ENCODE measurements at places on chromosomes 6 and 20.

GRCh38 chr20:47191074-47191673 is 165.3 kb downstream of the ZMYND8 start:
- no peak for DNase-seq

GRCh38 chr6:163565140-163565539 is 150.6 kb downstream of the QKI start:
- DNase-seq = no peak

DNA sequence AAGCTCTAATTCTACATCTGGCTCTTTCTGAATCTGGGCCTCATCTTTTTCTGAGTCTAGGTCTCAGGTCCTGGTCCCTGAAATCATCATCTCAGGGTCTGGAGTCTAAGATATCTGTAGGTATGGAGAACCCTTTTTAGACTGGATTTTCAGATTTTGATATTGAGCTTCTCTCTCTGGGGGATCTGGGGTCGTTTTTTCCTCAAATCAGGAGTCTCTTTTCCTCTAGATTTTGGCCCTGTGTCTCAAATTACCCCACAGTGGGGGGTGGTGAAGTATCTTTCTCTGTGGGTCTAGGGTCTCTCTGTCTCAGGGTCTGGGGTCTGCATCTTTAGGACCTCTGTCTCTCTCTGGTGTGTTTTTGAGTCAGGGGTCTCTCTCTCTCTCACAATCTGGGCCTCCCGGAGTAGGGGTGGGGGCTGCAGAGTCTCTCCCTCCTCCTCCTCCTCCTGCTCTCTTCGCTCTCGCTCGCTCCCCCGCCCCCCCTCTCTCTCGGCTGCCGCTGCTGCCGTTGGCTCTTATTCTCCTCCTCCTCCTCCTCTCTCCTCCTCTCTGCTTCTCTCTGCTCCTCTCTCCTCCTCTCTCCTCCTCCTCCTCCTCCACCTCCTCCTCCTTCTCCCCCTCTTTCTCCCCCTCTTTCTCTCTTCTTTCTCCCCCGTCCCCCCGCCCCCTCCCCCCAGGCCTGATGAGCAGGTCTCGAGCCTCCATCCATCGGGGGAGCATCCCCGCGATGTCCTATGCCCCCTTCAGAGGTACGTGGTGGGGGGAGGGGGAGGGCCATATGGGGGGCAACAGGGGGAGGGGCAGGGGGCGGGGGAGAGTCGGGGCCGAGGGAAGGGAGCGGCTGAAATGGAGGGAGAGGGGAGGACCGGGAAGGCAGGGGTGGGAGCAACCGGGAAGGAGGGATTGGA is at the start of gene SYNGAP1:
TSS of gene SYNGAP1 (plus strand) at position 486 of the 911 bp plus-strand sequence. CDS start at position 686, 200 bp downstream.
- DNase-seq = peak; percentile 50

DNA sequence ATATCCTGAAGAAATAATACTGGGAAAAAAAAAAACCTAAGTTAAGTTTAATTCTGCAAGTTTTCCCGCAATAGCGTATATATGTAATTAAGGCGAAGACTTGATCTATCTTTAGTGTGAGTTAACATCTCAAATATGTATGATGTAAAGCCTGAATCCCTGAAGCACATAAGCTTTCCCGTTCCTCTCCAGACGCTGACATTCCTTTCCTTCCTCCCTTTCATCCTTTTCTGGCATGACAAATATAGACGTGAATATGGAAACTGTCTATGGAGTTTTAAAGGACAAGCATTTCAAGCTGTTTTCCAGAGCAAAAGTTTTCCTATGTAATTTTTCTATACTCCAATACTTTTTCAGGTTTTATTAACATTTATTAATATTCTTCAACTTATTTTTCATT is 637.0 kb downstream of the COL12A1 start:
- DNase-seq = no peak

DNA sequence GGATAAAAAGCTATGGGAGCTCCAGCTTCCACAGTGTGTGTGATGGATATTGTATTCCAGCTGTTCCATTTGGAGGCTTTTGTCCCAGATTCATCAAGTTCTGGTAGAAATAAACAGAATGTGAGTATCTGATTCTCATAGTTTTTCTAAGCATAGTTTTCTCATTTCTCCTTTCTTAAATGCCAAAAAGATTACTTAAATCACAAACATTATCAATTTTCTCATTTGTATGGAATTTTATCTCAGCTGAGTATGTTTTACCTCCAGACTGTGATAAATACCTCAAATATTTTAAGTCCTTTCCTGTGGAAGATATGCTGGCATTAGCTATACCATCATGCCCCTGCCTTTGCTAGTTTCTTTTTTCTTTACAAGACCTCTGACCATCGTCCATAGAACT is 767.3 kb downstream of the TFAP2A start:
- no peak for DNase-seq

DNA sequence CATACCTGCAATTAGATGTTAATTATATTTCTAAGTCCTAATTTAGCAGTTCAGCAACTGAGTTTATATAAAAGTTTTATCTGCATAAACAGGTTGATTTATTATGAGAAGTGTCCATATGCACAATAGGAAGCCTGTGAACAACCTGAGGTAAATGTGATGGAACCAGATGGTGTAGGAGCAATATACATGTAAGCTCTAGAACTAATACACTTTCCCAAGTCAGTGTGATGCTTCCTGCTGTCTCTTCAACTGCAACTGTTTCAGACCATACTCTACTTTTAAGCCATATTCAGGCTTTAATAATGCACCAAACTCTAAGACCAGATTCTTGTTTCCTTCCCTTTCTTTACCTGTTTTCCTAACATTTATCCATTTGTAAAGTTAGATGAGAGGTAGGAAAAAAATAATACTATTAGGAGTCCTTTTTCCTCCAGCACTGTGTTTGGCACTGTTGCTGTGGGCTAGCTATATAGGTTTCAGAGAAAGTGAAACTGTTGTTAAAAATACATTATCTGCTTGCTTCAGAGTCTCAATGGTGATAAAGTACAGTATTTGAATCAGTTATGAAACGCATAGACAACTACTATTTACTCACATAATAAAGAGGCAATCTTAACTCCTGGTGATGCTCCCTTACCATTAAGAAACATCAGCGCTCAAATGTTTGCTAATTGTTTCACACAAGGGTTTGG is 1009.3 kb downstream of the GRIK2 start:
- DNase-seq = no peak

DNA sequence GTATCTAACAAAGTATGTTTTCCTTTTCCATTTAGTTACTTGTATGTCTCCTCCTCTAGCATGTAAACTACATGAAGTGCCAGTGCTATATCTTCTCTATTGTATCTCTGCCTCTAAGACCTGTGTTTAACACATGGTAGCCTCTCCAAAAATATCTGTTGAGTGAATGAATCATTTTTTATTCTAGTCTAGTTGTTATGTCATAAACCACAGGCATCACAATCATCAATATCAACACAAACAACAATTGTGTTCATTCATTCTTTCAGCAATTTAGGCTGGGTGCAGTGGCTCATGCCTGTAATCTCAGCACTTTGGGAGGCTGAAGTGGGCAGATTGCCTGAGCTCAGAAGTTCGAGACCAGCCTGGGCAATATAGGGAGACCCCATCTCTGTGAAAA is 111.6 kb upstream of the EYA4 start:
- DNase-seq = no peak

- DNase-seq = no peak
Observed at GRCh38 chr6:136956590-136957544, 34.8 kb downstream of the SLC35D3 start.

- DNase-seq = no peak
Observed at GRCh38 chr20:48166082-48166835, 381.0 kb upstream of the SULF2 start.

DNA sequence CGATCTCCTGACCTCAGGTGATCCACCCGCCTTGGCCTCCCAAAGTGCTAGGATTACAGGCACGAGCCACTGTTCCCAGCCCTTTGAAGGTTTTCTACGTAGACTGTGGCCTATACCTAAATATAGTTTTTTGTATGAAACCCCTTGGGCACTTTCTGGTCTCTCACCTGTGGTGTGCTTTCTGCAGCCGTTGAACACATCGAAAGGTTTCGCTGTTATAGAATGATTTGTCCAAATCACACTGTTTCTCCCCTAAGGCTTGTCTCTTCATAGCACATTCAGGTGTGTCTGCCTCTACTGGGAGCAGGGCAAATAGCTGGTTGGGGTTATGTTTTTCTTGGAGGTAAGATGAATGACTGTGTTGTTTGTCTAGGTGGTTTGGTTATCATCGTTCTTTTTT is 597.9 kb downstream of the RNF144B start:
- DNase-seq = no peak

GRCh38 chr20:57157106-57157691 is 109.2 kb downstream of the BMP7 start:
- no peak for DNase-seq

DNA sequence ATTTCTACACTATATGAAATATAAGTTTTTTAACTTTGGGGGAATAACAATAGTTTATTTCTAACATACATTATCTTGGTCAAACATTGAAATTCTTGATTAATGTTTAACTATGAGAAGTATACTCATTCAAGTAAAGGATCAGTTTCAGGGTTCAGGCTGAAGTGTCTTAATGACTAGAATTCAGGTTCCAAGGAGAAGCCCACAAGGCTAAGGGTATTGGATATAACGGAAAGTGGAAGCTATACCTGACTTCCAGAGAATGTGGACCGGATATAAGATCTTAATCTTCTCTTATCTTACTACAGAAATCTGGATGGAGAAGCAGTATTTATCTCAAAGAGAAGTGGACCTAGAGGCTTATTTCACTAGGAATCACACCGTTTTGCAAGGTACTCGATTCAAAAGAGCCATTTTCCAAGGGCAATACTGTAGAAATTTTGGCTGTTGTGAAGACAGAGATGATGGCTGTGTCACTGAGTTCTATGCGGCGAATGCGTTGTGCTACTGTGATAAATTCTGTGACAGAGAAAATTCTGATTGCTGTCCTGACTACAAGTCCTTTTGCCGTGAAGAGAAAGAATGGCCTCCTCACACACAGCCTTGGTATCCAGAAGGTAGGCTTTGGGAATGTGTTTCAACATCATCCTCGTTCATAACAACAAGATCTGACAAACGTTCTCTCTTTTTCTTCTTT is at the start of gene TINAG:
TSS of gene TINAG (plus strand) at position 153 of the 697 bp plus-strand sequence. CDS start at position 263, 110 bp downstream.
- DNase-seq = no peak

GRCh38 chr6:169023161-169023874 is 230.3 kb downstream of the THBS2 start:
- no peak for DNase-seq

GRCh38 chr6:81262656-81263055 is 489.8 kb downstream of the TENT5A start:
- DNase-seq = no peak

GRCh38 chr20:4435225-4435624 is 286.5 kb upstream of the PRND start:
- DNase-seq = no peak

GRCh38 chr6:28134716-28135115 is 7.0 kb upstream of the ZKSCAN8 start:
- no peak for DNase-seq

DNA sequence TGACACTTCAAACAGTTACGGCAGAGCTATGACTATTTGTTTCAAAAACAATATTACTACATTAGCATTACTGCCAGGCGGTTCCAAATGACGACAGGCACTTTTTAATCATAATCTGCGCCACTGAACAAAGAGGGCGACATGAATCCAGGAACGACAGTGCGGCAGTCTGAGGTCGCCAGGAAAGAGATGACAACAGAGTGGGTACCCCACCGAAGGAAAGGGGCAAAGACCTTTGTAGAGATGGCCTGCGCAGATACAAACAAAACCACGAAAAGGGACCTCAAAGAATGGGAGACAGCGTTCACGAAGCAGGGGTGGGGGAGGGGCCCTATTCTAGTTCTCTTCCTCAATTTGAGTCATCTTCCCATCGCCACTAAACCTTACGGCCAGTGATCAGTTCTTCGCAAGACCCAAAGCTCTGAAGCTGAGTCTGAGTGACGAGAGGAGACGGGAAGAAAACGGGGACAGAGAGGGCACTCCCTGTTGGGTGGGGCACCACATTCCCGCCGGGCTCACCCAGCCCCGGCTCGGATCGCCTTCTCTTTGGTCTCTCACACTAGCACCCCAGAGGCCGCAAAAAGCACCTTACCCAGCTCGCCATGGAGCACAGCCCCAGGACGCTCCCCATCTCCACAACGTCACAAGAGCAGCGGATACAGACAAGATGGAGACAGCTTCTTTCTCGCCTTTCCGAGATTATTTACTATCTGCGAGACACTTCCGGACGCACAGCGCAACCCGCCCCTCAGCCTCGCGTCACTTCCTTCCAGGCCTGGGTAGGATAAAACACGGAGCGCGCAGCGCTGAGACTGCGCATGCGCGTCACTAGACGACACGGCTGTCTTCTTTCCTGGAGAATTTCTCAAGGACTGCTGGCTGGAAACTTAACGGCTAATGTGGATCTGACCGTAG is at the start of gene SERINC1:
TSS of gene SERINC1 (minus strand) at position 701 of the 915 bp plus-strand sequence. CDS start at position 631, 70 bp downstream.
- peak; percentile 87 for DNase-seq

DNA sequence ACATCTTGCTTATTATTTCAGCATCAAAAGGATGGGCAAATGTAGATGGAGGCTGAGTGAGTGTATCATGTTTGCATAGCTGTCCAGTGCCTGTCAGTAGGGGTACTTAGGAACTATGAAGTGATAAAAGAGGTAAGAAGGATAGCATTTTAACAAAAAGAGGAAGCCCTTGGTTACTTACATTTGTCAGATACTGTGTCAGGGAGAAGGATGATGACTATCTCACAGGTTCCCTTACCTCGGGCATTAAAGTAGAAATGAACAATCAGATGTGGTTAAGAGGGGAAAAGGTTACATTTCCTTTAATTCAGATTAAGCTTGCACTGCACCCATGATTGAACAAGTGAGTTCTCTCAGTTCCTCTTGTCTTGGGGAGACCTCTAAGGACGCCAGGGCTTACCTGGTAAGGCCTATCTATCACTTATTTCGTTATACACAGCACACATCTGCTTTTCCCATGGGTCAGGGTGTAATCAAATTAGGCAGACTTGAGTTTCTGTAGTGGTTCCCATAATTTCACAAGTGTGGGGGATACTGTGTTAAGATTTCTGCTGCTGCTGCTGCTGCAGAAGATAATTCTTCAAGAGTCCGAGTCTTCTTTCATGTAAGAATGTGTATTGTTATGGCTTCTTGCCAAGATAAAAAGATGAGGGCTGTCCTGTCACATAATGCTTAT is 4.5 kb downstream of the FOXO3 start:
- no peak for DNase-seq

GRCh38 chr6:109655761-109656262 is 35.2 kb downstream of the AK9 start:
- no peak for DNase-seq

DNA sequence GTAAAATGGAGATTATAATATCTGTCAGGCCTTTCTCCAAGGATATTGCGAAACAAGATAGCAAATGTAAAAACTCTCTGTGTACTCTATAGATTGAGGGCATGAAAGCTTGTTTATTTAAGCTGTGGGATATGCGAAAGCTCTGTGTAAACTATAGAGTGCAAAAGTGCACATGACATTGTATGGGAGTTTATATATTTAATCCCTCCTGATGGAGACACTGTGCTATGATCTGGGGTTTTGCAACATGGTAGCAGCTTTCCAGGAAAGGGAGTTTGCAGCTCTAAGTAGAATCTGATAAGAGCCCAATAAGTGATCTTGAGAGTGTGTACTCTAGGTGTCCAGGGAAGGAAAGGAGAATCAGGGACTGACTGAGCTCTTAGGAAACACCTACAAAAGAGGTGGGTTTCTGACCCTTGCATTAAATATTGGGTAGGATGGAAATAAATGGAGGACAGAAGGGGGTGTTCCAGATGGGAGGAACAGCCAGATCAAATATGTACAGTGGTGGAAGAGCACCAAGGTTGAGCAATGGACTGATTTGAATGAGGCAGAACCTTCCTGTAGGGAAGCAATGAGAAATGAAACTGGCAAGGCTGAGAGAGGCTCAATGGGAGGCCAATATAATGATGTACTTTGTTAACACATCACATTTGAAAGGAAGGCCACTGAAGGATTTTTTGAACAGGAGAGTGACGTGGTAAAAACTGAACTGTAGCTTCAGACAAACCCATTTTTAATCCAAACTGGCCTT is 450.1 kb downstream of the GJA1 start:
- DNase-seq = no peak

Data from stimulated activated CD4-positive, alpha-beta T cell treated with anti-CD3 and anti-CD28 coated beads, TNF-alpha, amount 100 ng/mL, for 24 hours (primary cell).